ENCODE measurements at places on chromosomes 7 and 10. TPM values are rescaled to one million over a fixed set of nuclear protein-coding genes. Genes with fewer than 3 reads are reported as not detected.

DNA sequence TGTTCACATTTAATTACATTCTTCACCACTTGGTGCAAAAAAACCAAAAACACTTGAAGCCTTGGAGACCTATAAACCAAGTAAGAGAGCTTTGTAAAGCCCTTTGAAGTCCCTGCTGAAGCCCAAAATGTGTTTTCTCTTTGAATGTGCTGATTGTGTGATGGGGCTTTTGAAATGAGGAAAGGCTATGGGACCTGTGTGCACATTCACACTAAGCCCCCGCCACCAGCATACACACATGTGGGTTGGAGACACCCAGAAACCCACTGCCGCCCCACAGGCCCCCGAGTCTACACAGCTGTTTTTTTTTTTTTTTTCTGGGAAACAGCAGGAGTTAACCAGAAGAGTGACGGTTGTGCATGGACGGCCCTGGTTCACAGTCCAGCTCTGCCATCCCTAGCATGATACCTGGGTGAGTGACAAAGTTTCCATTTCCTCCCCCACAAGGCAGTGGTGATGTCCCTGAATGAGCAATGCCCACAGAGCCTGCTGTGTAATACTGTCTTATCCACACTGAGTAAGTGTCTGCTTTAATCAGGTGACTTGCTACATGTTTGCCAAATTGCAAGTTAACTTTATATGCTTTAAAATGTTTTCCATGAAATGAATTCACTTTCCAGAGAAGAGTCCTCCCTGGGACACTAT is 154.6 kb upstream of the GDF10 start:
- no peak for DNase-seq

Gene PILRA
- polyA plus RNA-seq: 2.6 TPM

- no peak for DNase-seq
Observed at GRCh38 chr7:129225931-129226572, 1.2 kb downstream of the AHCYL2 start.

DNA sequence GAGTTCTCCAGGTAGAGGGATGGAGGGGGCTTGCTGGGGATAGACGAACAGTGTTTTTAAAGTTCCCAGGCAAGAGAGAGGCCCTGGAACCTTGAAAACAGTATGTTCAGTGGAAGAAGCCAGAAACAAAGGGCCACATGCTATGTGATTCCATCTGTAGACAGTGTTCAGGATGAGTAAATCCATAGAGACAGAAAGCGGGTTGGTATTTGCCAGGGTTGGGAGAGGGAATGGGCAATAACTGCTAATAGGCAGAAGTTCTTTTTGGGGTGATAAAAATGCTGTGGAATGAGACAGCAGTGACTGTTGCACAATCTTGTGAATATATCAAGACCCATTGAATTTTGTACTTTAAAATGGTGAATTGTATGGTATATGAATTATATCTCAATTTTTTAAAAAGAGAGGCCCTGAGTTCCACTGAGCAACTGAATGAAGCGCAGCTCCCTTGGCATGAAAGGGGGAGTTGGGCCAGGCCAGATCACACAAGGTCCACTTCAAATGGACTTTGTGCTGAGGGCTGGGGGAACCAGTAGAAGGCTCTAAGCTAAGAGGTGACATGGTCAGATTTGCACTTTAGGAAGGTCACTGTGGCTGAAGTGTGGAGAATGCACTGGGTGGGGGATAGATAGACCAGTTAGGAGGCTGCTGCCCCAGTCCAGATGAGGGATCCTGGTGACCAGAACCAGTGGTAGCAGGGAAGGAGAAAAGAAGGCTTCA is 34.0 kb downstream of the LEP start:
- DNase-seq: no peak

Gene TCAF2
- polyA plus RNA-seq: 11.7 TPM

DNA sequence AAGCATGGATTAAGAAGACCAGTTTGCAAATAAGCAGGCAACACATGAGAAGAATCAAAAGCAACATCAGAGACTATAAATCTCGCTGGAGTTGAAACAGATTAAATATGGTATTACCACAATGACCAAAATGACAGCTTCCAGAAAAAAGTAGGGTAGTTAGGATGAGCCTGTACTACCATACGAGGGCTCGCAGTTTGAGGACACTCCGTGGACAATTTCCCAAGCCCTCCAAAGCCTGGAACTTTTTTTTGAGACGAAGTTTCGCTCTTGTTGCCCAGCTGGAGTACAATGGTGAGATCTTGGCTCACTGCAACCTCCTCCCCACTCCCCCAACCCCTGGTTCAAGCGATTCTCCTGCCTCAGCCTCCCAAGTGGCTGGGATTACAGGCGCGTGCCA is 1.0 kb downstream of the LRRC17 start:
- no peak for DNase-seq

Gene CNPY4
- polyA plus RNA-seq: 33.8 TPM

- peak; percentile 17 for DNase-seq
Observed at GRCh38 chr10:92965314-92965713, 95.3 kb upstream of the CYP26C1 start.

GRCh38 chr10:85607043-85607695 is 759.4 kb downstream of the GRID1 start:
- no peak for DNase-seq

Gene ANKRD2
- polyA plus RNA-seq: 48.1 TPM

DNA sequence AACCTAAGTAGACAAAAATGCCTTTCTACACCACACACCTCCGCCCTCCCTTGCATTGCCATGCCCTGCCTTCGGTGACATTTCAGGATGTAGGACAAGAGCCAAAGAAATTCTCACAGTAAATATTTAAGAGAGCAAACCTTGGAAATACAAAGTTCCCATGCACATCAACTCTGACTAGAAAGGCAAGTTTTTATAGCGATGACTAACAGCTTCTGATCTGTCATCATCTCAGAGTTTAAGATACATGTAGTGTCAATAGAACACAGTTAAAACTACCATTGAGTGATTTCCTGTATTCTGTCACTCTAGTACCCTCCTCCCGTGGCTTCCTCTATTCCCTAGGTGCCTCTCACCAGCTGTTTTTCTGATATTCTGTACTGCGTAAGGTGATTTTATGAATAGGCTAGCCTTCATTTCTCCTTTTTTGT is 20.7 kb downstream of the SLC16A9 start:
- DNase-seq: no peak

- DNase-seq: no peak
Observed at GRCh38 chr7:122885583-122886356, 490 bp downstream of the CADPS2 start.

GRCh38 chr10:2777666-2778355 is 289.5 kb upstream of the PFKP start:
- no peak for DNase-seq

Gene BAIAP2L1
- polyA plus RNA-seq: 6.8 TPM

GRCh38 chr7:131370523-131370968 is 42.9 kb downstream of the MKLN1 start:
- no peak for DNase-seq

Gene GUSB
- polyA plus RNA-seq: 33.4 TPM

Gene AGR3
- not detected for polyA plus RNA-seq

DNA sequence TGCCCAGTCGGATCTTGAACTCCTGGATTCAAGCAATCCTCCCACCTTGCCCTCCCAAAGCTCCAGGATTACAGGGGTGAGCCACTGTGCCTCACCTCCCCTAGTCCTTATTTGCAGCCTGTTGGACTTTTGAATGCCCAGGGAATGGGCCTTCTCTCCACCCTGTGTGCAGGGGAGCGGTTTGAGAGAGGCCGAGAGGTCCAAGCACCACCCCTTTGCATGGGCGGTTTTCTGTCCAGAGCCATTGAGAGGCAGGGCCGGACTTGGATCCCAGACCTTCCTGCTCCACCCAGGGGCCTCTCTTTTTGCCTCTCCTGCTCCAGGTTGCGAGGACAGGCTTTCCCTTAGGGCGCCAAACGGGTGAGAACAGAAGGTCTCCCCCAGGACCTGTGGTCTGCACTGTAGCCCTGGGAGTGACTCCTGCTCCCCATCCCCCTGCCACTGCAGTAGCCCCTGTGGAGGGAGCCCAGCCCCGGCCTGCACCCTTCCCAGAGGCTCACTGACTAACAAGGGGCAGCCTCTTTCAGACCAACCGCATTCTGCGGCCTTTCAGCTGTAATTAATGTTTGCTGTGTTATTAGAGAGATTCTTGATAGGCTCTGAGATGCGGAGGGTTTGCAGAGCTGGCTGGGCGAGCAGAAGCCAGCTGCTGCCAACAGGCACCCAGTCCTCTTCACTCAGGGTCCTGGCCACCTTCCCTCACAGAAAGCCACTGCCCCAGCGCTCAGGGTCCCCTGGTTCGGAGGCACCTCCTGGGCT is 57.9 kb downstream of the ELFN1 start:
- no peak for DNase-seq

DNA sequence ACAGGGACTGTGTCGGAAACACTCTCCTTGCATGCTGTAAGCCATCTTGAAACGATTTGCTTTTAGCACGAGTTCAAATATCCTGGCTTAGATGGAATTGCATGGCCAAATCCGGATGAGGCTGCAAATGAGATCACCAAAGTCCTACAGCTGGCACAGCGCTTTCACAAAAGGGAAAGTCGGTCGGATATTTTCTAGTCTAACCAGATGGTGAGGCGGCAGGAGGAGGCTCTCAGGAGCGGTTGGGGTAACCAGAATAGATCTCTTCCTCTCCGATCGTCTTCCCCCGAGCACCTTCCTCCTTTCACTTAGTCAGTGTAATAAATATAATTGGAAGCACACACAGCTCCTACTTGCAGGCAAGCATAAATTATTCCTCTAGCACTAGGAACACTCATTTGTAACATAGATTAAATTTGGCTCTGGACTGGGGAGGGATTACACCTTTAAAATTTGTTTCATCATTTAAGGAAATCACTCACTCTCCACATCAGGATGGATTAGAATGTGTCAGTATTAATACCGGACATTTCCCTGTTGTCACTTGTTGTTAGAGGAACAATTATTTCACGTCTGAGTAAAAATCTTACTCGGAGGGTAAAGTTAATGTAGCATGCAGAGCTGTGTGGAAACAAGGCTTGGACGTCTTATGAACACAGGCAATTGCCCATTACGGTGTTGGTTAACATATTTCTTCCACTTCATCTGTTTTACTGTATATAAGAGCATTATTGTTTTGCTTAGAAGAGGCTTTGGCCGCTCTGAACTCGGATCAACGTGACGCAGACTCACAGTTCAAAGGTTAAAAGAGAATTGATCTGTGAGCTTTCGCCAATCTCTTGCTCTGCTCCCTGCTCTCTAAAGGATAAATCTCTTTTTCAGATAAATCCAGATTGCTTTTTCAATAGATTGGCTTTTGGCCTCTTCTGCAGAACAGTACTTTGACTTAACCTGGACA is 857.9 kb downstream of the TYW1 start:
- DNase-seq: no peak

Gene RBP3
- 0.09 TPM for polyA plus RNA-seq

GRCh38 chr10:49441488-49442476 is 45.9 kb upstream of the DRGX start:
- no peak for DNase-seq

GRCh38 chr10:77801474-77802161 is 124.9 kb downstream of the DLG5 start:
- DNase-seq: no peak

DNA sequence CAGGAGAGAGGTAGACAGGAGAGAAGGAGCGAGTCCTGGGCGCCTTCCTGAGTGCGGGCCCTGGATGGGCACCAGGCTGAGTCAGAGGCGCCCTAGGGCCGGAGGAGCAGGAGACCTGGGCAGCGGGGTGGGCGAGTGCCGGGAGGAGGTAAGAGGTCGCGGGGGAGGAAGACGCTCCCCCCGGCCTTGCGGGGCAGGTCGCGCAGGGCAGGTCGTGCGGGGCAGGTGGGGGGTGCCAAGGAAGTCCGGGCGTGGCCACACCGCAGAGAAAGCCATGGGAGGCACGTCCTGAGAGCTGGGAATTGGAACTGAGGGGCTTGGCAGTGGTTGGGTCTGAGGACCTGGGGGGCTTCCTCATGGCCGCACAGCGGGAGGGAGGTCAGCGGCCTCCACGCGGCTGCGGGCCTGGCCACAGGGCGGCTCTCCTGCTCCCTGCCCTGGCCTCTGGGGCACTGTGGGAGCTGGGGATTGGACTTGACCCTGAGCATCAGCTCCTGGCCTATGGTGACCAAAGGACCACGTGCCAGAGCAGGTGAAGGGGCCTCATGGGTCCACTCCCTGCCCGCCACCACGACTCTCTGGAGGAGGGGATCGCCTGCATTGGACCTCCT is 935 bp downstream of the MMP21 start:
- DNase-seq: no peak

Gene PAPOLB
- polyA plus RNA-seq: 0.05 TPM

GRCh38 chr10:11746883-11747539 is 4.8 kb downstream of the ECHDC3 start:
- no peak for DNase-seq

Gene HMX3
- not detected for polyA plus RNA-seq

Gene GIMAP4
- polyA plus RNA-seq: 20.1 TPM

Gene SKAP2
- polyA plus RNA-seq: 11.3 TPM

DNA sequence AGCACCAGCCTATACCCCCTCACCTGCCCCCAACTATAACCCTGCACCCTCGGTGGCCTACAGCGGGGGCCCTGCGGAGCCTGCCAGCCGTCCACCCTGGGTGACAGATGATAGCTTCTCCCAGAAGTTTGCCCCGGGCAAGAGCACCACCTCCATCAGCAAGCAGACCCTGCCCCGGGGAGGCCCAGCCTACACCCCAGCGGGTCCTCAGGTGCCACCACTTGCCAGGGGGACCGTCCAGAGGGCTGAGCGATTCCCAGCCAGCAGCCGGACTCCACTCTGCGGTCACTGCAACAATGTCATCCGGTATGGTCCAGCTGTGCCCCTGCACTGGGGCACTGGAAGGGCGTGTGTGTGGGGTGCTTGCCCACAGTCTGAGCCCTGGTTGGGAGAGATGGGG is 40.0 kb upstream of the BMPR1A start:
- no peak for DNase-seq

DNA sequence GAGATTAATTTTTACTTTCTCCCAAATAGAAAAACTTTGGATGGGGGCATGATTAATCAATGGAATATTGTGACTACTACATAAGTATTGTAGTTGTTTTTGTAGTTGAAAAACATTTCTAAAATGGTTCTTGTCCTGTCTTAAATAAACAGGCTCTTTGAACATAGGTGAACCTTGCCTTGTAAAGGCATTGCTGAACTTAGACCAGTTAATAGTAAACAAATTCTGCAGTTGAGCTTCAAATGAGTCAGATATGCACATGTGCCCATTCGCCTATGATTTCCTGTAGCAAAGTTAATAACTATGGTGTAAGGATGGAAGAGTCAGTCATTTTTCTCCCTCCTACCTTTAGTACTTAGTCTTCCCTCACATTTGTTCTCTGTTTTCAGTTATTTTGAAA is 22.6 kb downstream of the CUTC start:
- no peak for DNase-seq

Gene PSD
- 5.3 TPM for polyA plus RNA-seq

- peak; percentile 58 for DNase-seq
Observed at GRCh38 chr10:7260412-7260900, 150.4 kb downstream of the SFMBT2 start.

Gene NSUN5
- 21.1 TPM for polyA plus RNA-seq

All from forelimb muscle (tissue), 1 donor.